HepG2 (cell line): ENCODE measurements at places on chromosomes 11 and 22. TPM values are rescaled to one million over a fixed set of nuclear protein-coding genes. Genes with fewer than 3 reads are reported as not detected.

- H3K27me3 ChIP-seq = no peaks in the 10 kb centered on the region
- no peaks in the 10 kb centered on the region for H3K4me1 ChIP-seq
- no peak overlapping the region for H3K27ac ChIP-seq
- H3K4me3 ChIP-seq = no peak overlapping the region
Measured at GRCh38 chr11:37916331-37916730, 1318.3 kb upstream of the RAG2 start.

GRCh38 chr22:36395055-36395849, 7.5 kb upstream of the MYH9 start:
- no peak overlapping the region for H3K27ac ChIP-seq
- H3K36me3 ChIP-seq = no peaks in the 10 kb centered on the region
- H3K27me3 ChIP-seq = no peaks in the 10 kb centered on the region
- DNase-seq = no peak
- H3K4me3 ChIP-seq = no peak overlapping the region

- H3K36me3 ChIP-seq = no peaks in the 10 kb centered on the region
- no peak overlapping the region for H3K4me3 ChIP-seq
- no peaks in the 10 kb centered on the region for H3K4me1 ChIP-seq
Measured at GRCh38 chr11:15730995-15731385, 616.3 kb downstream of the INSC start.

DNA sequence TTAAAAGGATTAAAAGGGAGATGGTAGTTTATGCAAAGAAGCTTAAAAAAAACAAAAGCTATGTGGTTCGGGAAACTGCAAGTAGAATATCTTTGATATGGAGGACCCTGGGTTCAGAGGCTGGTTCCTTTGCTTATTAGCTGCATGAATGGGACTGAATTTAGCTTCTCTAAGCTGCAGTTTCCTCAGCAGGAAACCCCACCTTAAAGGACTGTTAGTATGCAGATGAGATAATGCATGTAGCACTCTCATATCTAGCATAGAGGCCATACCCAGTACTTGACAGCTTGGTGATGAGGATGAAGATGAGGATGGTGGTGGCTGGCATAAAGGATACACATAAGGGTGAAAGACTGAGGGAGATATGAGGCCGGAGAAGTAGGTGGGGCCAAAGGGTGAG, 134.6 kb downstream of the RRAS2 start:
- no peak overlapping the region for H3K27ac ChIP-seq
- H3K27me3 ChIP-seq = peaks cover 16% of the 10 kb centered on the region; the same call in 1 of the 3 replicates
- H3K36me3 ChIP-seq = no peaks in the 10 kb centered on the region
- no peak overlapping the region for H3K4me3 ChIP-seq
- no peak for DNase-seq

DNA sequence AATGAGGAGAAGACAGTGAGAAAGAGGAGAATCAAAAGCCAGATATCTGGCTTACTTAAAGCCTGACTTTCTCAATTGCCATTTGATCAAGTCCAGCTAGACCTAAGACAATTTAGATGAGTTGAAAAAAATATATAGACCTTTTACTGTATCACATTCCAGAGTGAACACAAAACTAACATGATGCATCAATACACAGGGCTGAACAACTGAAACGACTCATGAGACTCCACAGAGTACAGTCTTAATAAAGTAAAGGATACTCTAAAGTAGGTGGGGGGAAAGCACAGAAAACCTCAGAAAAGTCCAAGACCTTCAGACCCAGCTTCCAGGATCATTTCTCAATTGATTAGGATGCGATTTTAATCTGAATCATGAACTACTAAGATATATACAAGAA, 95.3 kb upstream of the OR9G4 start:
- no peaks in the 10 kb centered on the region for H3K27me3 ChIP-seq
- no peak overlapping the region for H3K4me3 ChIP-seq
- H3K36me3 ChIP-seq = no peaks in the 10 kb centered on the region
- no peak for DNase-seq
- no peaks in the 10 kb centered on the region for H3K4me1 ChIP-seq
- no peak overlapping the region for H3K27ac ChIP-seq

- no peaks in the 10 kb centered on the region for H3K36me3 ChIP-seq
- DNase-seq = no peak
- no peaks in the 10 kb centered on the region for H3K27me3 ChIP-seq
Measured at GRCh38 chr11:88320149-88320559, 17.4 kb downstream of the CTSC start.

DNA sequence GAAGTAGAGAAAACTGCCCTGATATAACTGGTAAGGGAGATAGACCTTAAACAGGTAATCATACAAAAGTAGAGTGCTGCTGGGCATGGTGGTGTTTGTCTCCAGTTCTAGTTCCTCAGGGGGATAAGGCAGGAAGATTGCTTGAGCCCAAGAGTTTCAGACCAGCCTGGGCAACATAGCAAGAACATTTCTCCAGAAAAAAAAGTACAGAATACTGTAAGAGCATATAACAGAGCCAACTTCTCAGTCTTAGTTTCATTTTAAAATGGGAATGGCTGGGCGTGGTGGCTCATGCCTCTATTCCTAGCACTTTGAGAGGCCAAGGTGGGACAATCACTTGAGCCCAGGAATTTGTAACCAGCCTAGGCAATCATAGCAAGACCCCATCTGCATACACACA, 4.5 kb upstream of the RHOG start:
- DNase-seq = no peak
- no peaks in the 10 kb centered on the region for H3K36me3 ChIP-seq
- no peaks in the 10 kb centered on the region; the same call in 2 of the 3 replicates for H3K27me3 ChIP-seq

DNA sequence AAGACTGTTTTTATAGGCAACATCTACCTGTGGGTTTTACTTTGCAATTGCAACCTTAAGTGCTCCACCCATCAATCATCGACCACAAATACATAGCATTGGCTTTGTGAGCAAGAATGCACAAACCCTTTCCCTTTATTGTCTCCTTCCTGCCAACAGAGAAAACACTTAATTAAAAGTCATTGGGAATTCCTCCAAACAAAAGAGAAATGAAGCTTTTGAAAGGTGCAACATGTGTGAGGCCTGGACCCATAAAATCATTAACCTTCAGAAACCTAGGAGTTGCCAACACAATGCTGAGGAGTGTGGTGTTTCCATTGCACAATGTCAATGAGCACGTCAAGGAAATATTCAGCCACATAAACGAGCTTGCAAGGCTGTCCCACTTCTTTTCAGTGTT, 223.2 kb downstream of the BLID start:
- DNase-seq = no peak
- H3K4me1 ChIP-seq = no peaks in the 10 kb centered on the region
- H3K27ac ChIP-seq = no peak overlapping the region
- no peaks in the 10 kb centered on the region; the same call in 2 of the 3 replicates for H3K27me3 ChIP-seq
- no peaks in the 10 kb centered on the region for H3K36me3 ChIP-seq

GRCh38 chr11:79287952-79288351, 152.9 kb downstream of the TENM4 start:
- no peaks in the 10 kb centered on the region for H3K4me1 ChIP-seq
- H3K27ac ChIP-seq = no peak overlapping the region
- H3K4me3 ChIP-seq = no peak overlapping the region
- no peak for DNase-seq

DNA sequence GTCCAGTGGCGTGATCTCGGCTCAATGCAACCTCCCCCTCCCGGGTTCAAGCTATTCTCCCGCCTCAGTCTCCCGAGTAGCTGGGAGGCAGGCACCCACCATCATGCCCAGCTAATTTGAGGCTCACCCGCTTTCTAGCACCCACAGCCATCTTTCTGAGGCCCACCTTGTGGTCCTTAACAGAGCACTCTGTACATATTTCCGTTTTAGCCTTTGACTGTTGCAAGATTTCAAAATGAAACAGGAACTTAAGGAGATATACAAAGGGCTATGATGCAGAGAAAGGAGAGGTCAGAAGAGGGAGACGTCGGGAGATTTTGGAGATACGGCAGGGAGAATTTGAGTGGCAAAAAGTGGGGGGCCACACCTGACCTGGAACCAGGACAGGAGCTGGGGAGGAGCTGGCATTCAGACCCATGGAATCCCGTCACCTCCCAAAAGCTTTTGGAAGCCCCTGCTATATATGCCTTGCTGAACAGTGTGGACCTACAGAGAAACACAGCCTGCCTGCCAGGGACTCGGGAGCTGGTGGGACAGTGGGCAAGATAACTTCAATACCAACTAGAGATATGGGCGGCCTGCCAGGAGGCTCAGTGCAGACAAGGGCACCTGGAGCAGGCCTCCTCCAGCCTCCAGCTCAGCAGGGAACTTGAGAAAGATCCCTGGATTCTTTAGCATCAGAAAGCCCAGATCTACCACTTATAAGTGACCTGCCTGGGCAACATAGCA, 8.0 kb upstream of the CLCF1 start:
- H3K27ac ChIP-seq = no peak overlapping the region
- peaks cover 34% of the 10 kb centered on the region; the same call in 1 of the 3 replicates for H3K27me3 ChIP-seq
- no peak overlapping the region for H3K4me3 ChIP-seq

DNA sequence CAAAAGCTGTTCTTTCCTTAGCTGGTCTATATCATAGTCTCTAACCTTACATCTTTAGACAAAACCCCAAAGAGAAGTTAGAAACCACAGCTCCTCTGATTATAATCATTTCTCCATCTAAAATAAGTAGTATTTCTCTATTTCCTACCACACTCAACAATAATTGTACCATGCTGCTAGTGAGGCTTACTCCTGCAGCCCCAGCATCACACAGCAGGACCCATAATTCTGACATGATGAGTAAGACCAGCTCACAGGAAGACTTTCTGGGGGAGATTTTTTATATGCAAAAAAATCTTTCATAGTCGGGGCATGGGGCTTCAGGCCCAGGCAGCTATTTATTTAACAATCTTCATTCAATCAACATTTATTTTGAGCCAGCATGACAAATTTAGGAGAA, 441.6 kb downstream of the DYNC2H1 start:
- H3K4me3 ChIP-seq = no peak overlapping the region
- H3K36me3 ChIP-seq = no peaks in the 10 kb centered on the region
- no peaks in the 10 kb centered on the region for H3K27me3 ChIP-seq
- no peaks in the 10 kb centered on the region for H3K4me1 ChIP-seq

DNA sequence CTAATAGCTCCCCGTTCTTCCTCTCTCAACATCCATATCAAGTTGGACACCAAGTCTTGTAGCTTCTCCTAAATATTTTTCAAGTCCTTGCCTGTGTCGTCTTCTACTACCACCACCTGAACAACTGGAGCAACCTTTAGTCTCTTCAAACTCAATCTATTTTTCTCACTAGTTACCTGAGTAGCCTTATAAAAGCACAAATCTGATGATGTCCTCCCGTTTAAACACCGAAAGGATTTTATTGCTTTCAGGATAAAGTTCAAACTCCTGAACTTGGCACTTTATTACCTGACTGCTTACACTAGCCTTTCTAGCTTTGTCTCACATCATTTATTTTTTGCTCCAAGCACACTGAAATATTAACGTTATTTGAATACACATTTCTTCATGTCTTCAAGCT, 1.3 kb upstream of the PAK1 start:
- H3K36me3 ChIP-seq = no peaks in the 10 kb centered on the region
- no peak overlapping the region for H3K4me3 ChIP-seq
- DNase-seq = no peak
- H3K4me1 ChIP-seq = peaks cover 50% of the 10 kb centered on the region
- peaks cover 24% of the 10 kb centered on the region; the same call in 2 of the 3 replicates for H3K27me3 ChIP-seq

DNA sequence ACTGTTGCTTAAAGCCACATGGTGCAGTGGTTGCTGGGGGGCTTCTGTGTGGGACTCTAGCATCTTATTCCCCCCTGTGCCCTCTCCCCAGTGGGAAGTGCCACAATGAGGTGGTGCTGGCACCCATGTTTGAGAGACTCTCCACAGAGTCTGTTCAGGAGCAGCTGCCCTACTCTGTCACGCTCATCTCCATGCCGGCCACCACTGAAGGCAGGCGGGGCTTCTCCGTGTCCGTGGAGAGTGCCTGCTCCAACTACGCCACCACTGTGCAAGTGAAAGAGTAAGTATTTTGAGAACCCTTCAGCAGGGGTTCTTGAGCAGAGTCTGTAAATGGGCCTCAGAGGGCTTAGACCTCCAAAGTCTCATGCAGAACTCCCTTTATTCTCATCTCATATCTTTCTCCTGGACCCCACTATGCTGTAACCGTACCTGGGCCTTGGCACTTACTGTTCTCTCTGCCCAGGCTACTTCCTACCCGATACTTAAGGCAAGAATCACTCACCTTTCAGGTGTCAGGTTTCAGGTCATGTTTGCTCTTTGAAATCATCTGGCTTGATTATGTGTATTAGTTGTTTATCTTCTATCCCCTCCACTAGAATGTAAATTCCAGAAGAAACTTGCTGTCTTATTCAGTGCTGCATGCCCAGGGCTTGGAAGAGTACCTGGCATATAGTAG, 32.4 kb downstream of the PIK3IP1 start:
- H3K4me1 ChIP-seq = no peaks in the 10 kb centered on the region
- H3K27ac ChIP-seq = no peak overlapping the region
- H3K27me3 ChIP-seq = no peaks in the 10 kb centered on the region
- no peak overlapping the region for H3K4me3 ChIP-seq
- peaks cover 40% of the 10 kb centered on the region for H3K36me3 ChIP-seq

GRCh38 chr11:16981651-16982194, 32.5 kb downstream of the PLEKHA7 start:
- no peaks in the 10 kb centered on the region; the same call in 1 of the 2 replicates for H3K36me3 ChIP-seq
- peak; percentile 93 for DNase-seq
- peak overlapping the region; percentile 85 for H3K27ac ChIP-seq
- no peaks in the 10 kb centered on the region for H3K27me3 ChIP-seq
- peaks cover 74% of the 10 kb centered on the region for H3K4me1 ChIP-seq
- H3K4me3 ChIP-seq = peak overlapping the region; percentile 52

DNA sequence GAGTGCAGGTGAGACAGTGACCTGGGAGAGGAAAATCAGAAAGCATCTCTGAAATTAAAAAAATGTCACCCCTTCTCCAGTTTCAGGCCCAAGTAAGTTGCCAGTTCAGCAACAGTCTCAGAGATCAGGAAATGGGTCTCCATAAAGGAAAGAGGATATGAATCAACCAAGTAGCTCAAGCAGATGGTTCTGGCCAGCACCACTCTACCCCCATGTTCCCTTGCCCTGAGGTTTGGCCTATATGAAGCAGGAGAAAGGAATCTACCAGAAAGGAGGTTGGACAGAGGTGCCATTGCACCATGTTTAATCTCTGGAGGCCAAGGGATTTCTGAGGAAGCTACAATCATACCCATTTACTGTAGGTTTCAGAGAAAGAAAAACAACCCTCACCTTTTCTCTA, 7.7 kb downstream of the FZD4 start:
- DNase-seq = no peak
- peaks cover 79% of the 10 kb centered on the region for H3K4me1 ChIP-seq
- no peak overlapping the region; the same call in 1 of the 2 replicates for H3K4me3 ChIP-seq
- H3K36me3 ChIP-seq = peaks cover 48% of the 10 kb centered on the region
- H3K27me3 ChIP-seq = no peaks in the 10 kb centered on the region

Gene E2F8
- total RNA-seq = 8.9 and 9.4 TPM in 2 replicates

Gene P2RY2
- 3.0 and 3.1 TPM in 2 replicates for total RNA-seq

Gene FERMT3
- total RNA-seq = not detected in 2 replicates

Gene ANKK1
- total RNA-seq = 0.04 TPM in 1 of 2 replicates, not detected in the other

Gene GRM5
- total RNA-seq = not detected in 2 replicates

Gene WBP2NL
- total RNA-seq = not detected in 2 replicates

Gene XRRA1
- 9.9 and 10.5 TPM in 2 replicates for total RNA-seq

Gene TPBGL
- not detected in 2 replicates for total RNA-seq

Gene GLYAT
- total RNA-seq = not detected in 2 replicates

Gene JAML
- total RNA-seq = 3.3 and 3.8 TPM in 2 replicates
